Activated T-helper 1 cell treated with Interleukin-2 at 50 U/mL for 16 hours (primary cell): ENCODE measurements at places on chromosomes 6 and 20.
A peak's percentile ranks its signal among the peaks of the same experiment; 100 is the strongest.

GRCh38 chr6:22219925-22220324 is 76.9 kb downstream of the PRL start:
- no peak for DNase-seq

DNA sequence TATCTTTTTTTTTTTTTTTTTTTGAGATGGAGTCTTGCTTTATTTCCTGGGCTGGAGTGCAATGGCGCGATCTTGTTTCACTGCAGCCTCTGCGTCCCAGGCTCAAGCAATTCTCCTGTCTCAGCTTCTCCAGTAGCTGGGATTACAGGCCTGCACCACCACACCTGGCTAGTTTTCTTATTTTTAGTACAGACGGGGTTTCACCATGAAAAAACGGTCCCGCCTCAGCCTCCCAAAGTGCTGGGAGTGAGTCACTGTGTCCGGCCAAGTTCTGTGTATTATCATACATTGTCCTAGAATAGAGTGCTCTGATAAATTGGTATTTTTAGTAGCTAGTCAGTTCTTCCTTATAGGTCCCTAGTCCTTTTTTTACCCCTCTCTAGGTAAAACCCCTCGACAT is 2.8 kb downstream of the SNRPC start:
- no peak for DNase-seq

GRCh38 chr6:52392944-52393343 is 27.2 kb upstream of the EFHC1 start:
- DNase-seq, result no peak

- peak; percentile 24 for DNase-seq
Measured at GRCh38 chr6:34243901-34244884, 4.6 kb downstream of the SMIM29 start.

DNA sequence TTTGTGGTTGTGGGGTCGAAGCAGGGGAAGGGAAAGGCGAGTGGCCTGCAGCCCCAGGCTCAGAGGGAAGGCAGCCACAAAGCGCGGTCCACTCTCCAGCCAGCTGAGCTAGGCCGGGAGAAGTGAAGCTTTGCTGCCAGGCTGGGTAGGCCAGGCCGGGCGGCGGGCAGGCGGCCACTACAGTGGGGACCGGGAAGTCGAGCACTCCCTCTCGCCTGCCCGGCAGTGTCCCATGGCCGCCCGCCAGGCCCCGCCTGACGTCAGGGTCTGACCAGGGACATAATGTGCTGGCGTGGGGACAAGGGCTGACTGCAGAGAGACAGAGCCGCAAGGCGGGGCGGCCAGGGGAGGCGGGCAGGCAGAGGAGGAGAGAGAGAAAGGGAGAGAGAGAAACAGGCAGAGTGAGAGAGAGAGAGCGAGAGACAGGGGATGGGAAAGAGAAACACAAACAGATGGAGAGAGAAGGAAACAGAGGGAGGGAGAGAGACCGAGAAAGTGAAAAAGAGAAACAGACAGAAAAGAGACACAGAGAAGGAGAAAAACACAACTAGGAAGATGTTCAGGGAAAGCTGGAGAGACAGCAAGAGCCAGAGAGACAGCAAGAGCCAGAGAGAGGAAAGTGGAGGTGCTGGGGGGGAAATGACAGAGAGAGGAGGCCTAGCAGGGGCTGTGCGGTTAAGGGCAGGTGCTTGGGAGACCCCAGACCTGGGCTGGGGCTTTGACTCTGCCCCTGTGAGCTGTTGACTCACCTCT is 94.5 kb upstream of the PTPN1 start:
- no peak for DNase-seq

GRCh38 chr20:16710781-16711180 is 19.0 kb upstream of the SNRPB2 start:
- no peak for DNase-seq

DNA sequence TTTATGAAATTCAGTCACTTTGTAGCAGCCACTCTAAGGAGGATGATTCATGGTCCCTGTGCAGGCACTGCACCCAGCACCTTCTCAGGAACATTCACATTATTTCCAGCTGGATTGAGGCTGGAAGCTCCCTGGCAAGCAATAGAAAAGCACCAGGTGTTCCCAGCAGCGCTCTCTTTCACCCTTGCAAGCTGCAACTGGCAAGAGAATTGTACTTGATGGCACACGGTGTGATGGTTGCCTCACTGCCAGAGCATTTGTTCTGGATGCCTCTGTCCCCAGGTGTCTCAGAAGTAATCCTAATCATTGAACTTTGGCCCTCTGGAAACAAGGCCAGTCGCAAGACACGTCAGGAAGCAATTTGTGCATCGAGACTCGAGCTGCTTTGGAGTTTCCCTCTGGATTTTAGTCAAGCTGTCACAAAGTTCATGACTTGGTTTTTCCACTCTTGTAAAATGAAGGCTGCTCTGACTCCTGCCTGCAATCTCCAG is 24.9 kb upstream of the PHACTR2 start:
- DNase-seq, result no peak

GRCh38 chr6:17589406-17590096 is 10.6 kb upstream of the FAM8A1 start:
- no peak for DNase-seq

- DNase-seq, result peak; percentile 8
Measured at GRCh38 chr20:34215711-34216381, 25.4 kb upstream of the ASIP start.

GRCh38 chr20:51457533-51457932 is 85.0 kb downstream of the NFATC2 start:
- DNase-seq, result no peak

GRCh38 chr20:47816487-47817451 is 31.5 kb upstream of the SULF2 start:
- no peak for DNase-seq

- DNase-seq, result no peak
Measured at GRCh38 chr6:87431263-87431662, 23.5 kb downstream of the CFAP206 start.

DNA sequence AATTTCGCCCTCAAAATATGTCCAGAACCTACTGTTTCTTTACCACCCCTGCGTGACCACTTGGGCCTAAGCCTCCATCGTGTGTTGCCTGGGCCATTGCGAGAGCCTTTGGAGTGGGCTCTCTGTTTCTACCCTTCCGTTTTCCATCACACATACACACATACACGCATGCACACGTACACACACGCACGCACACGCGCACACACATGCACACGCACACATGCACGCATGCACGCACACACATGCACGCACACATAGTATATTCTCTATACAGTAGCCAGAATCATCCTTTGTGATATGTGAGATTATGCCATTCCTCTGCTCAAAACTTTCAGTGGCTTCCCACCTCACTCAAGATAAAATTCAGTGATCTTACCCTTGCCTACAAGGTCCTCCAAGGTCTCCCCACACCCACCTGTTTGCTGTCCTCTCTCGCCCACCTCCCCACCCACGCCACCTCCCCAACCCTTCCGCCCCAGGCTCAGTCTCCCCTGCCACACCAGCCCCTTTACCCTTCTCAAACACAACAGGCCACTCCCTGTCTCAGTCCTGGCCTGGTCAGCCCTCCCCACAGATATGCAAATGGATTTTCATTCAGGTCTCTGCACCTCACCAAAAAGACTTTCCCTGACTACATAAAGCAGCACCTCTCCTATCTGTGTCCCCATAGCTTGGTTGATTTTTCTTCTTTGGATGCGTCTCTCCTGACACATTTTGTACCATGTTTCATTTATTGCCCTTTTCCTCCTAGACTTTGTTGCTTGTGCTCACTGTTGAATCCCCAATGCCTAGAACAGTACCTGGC is 559.6 kb downstream of the CD83 start:
- no peak for DNase-seq

DNA sequence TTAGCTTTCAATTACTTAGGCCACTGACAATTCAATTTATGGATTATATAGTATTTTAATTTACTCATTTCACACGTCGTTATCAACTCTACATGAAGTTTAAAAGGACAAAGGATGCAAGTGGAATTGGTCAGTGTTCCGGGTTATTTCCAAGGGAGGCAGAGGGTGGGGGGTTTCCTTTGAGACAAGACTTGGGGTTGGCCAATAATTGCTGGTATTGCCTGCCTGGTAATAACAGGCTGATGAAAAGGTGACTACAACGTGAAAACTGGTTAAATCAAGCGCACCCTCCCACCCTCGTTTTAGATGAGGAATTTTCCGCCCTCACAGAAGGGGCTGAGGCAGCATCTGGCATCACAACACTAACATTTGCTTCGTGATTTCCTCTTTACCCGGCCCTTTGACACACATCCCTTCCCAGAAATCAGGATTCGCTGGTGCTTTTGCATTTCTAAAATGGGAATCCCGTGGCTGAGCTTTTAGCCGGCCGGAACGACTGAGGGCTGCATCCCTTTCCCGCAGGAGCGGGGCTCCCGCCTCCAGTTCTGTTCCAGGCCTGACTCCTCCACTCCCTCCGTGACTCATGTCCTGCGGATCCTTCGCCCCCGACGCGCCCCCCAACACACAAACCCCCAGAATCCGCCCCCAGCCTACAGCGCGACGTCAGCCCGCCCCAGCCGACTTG is 999 bp upstream of the PIM1 start:
- no peak for DNase-seq

DNA sequence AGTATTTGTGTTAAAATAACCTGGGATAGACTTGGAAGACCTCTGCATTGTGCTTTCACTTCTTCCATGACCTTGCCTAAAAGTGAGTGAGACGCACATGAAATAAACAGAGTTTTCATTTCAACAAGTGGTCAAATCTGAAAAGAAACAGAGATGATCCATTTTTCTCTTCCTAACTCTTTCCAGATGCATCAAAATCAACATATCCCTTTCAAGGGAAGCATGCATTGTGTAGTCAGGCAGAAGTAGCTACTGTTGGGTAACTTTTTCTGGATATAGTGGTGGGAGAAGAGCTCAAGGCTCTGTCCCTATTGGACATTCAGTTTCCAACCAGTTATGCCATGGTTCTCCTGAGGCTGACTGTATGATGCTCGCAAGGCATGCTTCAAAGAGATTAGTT is 233.0 kb upstream of the JAG1 start:
- no peak for DNase-seq

DNA sequence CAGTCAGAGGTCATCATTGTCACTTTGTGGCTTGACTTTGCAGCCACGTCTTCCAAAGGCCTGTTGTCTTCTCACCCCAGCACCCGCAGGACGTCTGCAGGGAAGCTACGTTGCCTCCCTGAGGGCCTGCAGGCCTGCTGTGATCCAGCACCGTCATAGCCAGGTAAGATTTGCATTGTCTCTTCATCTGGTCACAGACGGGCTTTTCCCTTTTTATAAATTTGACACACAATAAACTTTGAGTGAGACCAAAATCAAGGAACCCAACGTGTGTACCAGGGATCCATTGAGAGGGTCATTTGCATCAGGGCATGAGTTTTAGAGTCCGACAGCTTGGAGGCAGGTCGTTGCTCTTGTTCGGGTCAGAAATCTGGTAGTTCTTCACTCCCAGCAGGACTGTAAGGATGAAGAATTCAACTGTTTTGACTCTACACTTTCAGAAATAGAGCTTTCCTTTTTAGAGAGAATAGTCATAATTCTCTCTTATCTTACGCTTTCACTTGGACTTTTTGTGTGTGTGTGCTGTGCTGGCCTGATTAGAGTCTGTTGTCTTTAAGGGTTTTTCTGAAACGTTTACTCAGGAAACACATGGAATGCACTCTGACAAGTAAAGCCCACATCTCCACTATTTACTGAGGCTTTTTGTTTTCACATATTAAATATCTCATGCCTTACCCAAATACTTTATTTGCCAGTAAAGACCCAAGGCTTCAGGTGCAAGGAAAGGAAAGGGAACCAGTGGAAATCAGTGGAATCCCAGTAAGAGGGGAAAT is 177.2 kb upstream of the TAB2 start:
- peak; percentile 18 for DNase-seq

DNA sequence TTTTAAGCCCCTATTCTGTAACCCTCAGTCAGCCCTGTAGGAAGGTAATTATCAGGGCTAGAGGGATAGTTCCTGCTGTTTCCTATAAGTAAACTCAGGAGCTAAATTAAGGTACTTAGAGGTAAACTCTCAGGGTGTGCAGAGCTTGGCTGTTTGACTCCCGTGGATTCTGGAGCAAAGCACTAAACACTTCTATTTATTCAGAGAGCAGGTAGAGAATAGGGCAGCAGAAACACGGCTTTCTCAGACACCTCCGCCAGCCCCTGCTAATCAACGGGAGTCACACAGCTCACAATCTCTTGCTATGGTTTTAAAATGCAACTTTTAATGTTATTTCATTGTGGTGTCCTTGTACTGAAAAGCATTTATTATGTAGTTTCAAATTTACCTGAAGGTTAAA is 21.8 kb downstream of the PRKN start:
- DNase-seq, result no peak

- DNase-seq, result no peak
Measured at GRCh38 chr6:167567142-167568033, 242.5 kb downstream of the TTLL2 start.

- DNase-seq, result no peak
Measured at GRCh38 chr20:32368925-32369324, 10.8 kb downstream of the ASXL1 start.

- DNase-seq, result no peak
Measured at GRCh38 chr6:80921861-80922460, 815.5 kb downstream of the BCKDHB start.

DNA sequence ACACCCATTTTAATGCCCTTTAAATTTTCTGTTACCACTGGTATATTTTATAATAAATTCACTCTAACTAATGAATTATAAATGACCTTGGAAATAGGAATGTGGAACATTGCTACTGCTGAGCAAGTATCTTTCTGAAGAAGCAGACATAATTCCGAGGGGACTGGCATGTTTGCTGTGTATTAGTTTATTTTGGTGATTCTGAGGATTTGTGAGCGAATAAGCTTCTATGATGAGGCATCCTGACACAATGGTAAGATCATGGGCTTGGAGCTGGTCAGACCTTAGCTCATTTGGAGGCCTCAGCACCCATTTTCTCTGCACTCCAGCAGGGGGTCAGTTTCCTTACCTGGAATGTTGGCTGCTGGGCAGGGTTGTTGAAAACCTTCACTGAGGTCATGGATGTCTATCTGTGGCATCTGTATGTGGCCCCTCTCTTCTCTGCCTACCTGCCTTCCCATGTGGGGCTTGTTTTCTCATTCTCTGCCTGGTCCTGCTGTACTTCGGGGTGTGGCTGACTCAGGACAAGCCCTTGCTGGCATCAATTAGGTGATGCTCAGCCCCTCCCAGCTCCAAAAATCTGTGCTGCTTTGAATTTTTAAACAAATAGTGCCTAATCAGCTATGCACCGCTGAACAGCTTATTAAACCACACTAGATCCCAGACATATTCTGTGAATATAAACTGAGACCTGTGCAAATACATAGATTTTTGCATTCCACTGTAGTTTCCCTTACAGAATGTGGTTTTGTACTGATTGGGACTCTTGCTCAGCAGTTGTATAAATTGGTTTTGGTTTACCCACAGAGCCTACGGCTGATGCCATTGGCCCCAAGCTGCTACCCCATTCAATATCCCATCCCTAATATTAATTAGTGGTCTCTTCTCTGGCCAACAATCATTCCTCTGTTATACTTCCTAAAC is 10.7 kb downstream of the ARID1B start:
- no peak for DNase-seq
